ENCODE measurements at places on chromosomes 5 and 9. TPM values are rescaled to one million over a fixed set of nuclear protein-coding genes. Genes with fewer than 3 reads are reported as not detected.

- DNase-seq, result no peak
These were observed 2.5 kb downstream of the CXXC5 start for GRCh38 chr5:139650689-139651042.

GRCh38 chr5:176573564-176574296 is 24.6 kb downstream of the CDHR2 start:
- DNase-seq, result peak; percentile 86

DNA sequence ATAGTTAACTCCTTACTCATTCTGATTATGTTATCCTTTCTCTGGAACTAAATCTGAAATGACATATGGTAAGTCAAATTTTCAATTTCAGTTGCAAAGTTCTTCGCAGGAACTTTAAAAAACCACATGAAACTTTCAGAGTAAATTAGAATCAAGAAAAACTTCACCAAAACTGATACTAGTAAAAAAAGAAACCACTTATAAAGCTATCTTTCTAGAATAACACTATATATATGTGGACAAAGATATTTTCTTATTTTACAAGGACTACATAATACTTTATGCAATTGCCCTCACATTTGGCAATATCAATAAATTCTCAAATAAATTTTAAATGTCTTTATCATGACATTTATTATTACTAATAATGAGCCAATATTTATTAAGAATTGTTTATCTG is 1847.1 kb upstream of the NUDT12 start:
- no peak for DNase-seq

DNA sequence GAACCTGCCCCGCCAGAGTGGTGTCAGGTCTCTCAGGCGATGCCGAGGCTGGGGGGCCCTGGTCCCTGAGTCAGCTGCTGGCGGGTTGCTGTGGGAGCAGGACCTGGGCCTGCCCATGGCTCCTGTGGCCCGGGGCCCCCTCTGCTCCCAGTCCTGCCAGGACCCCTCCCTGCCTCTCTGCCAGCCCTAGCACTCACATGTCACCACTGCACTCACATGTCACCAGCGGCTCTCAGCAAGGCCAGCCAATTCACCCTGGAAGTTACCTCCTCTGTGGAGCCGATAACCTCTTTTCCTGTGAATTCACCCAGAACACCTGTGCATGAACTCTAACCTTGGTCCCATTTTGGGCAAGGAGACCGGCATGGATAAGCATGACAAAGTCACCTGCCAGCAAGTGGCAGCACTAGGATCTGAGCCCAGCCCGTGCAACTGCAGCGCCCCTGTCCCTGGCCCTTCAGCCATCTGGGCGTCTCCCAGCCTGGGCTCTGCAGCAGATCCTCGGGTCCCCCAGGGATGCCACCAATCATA is 170.2 kb downstream of the GAPVD1 start:
- DNase-seq, result no peak

- peak; percentile 42 for DNase-seq
These were observed 12.4 kb upstream of the CXXC5 start for GRCh38 chr5:139635606-139636206.

Gene GFI1B
- total RNA-seq, result not detected
